ENCODE measurements at places on chromosomes 5 and 9.

DNA sequence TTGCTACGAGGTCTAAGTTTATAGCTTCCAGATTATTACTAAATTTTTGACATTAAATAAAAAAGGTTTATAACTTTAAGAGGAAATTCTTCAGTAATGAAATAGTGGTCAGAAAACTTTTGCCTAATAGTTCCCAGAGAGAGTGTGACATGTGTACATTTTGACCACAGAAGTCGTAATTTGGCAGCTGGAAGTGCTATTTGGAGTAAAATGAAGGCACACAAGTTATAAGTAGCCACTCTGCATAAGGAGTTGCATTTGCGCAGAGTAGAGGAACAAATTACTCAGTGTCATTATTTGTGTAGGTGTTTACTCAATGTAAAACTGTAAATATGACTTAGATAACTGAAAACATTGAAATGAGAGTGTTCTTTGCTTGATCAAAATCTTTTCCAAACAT, 408.4 kb downstream of the CCDC171 start:
- DNase-seq = no peak

DNA sequence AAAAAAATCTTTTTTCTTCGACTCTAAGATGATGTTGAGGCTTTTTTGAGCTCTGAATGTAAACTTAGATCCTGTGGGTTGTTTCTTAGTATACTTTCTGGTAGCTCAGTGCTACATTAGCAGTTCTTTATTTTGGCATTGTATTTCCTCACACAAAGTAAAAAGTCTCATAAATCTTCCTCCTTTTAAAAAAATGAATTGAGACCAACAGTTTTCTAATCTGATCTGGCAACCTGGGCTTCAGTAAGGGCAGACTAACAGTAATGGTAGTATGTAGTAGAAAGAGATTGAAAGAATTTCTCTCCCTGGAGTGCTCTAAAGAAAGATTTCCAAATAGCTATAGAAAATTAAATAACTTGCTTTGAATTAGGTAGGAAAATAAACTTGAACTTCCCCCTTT, 31.4 kb downstream of the ZCCHC7 start:
- DNase-seq = no peak

DNA sequence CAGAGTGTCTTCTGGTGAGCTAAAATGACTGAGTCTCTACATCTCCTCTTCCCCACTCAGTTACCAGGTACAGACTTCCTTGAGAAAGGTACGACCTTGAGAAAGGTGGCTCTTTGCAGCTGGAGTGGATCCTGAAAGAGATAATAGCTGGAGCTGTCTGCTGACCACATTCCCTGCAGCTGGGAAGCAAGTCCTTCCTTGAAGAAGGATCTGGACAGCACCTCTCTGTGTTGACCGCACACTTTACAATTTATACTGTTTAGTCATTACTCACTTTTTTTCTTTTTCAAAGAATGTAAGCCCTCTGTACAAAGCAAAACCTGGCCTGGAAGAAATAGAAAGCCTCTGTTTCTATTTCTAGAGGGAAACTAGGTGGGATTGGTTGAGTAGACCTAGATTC, 148.8 kb downstream of the MACIR start:
- DNase-seq = no peak

DNA sequence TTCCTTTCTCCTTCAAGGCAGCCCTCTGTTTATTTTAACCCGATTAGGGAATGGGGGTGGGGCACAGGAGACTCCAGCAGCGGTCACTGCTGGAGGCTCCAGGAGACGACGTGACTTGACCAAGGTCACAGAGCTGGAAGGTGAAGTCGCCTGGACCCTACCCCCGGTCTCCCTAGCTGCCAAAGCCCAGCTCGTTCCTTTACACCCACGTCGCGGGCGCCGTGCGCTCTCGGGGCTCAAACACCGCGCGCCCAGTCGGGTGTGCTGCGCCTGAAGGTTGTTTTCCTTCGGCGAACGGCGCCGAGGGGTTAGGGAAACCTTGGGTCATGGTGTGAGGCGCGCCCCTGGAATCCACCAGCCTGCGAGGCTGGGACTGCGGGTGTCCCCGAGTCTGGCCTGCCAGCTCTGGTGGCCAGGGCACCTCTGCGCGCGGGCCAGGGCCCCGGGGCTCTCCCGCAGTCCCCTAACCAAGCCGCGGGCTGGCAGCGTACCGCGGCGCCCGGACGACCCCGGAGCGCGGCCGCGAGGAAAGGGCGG, 747 bp upstream of the UNC5A start:
- no peak for DNase-seq

DNA sequence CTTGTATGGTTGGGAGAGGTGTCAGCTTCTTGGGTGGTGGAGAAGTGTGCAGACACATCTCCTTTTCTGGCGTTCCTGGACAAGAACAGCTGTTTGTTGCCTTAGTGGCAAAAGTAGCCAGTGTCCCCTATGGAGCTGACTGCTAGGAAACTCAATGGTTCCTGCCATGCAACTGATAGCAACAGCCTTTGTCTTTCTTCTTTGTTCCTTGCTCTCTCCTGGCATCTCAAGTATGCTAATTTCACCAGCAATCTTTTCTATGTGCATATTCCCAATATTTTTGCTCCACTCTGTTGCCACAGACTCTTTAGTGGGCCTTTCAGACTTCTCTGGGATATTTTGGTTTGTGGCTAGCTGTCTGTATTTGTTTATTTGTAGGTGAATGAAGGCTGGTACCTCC, 36.7 kb downstream of the FBXO4 start:
- no peak for DNase-seq

- DNase-seq = no peak
These were observed 39.8 kb upstream of the ALDH1B1 start for GRCh38 chr9:38352530-38353328.

GRCh38 chr5:172498431-172499129, 44.3 kb upstream of the SH3PXD2B start:
- no peak for DNase-seq

GRCh38 chr5:139131465-139131864, 66.7 kb downstream of the SIL1 start:
- no peak for DNase-seq

- no peak for DNase-seq
These were observed 2.8 kb upstream of the DPP7 start for GRCh38 chr9:137117269-137117731.

- DNase-seq = no peak
These were observed 5.0 kb upstream of the C9 start for GRCh38 chr5:39369123-39369815.

GRCh38 chr5:56461584-56461983, 228.5 kb upstream of the ANKRD55 start:
- no peak for DNase-seq

DNA sequence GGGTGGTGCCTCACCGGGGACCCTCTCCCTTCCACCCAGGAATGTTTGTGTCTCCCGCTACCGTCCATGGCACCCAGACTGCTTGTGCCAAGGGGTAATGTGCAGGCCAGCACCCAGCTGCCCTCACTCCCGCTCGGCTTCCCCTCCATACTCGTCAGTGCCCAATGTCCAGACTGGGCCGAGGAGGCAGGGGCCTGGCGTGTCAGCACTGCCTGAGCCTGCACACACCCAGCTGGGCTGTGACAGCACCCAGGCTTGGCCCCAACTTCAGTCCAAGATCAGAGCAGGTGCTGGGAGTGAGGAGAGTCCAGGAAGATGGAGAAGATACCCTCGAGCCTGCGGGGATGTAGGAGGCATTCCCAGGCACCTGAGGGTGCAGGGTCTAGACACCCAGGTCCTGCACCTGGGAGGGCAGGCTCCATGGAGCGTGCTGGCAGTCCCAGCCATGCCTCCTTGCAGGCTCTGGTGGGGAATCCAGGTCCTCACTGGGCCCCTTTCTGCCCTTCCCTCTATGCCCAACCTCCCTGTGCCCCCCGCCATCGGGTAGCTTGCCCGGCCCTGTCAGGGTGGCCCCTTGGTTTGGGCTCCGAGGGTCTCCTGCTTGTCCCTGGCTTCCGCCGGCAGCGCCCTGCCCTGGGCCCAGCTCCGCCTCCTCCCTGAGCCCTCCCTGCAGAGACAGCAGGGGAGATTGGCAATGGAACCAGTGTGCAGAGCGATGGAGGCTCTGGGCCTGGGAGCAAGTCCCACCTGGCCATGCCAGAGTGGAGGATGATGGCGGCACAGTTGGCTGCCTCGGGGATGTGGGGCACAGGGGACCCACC, 250.8 kb upstream of the EDIL3 start:
- DNase-seq = no peak

- no peak for DNase-seq
These were observed 674.3 kb downstream of the ACTL7B start for GRCh38 chr9:108181441-108181840.

- no peak for DNase-seq
These were observed 102.3 kb upstream of the LARP1 start for GRCh38 chr5:154652746-154653417.

- no peak for DNase-seq
These were observed 194.5 kb downstream of the NR3C1 start for GRCh38 chr5:143208781-143209510.

- peak; percentile 26 for DNase-seq
These were observed 45.9 kb upstream of the APC start for GRCh38 chr5:112691758-112692157.

DNA sequence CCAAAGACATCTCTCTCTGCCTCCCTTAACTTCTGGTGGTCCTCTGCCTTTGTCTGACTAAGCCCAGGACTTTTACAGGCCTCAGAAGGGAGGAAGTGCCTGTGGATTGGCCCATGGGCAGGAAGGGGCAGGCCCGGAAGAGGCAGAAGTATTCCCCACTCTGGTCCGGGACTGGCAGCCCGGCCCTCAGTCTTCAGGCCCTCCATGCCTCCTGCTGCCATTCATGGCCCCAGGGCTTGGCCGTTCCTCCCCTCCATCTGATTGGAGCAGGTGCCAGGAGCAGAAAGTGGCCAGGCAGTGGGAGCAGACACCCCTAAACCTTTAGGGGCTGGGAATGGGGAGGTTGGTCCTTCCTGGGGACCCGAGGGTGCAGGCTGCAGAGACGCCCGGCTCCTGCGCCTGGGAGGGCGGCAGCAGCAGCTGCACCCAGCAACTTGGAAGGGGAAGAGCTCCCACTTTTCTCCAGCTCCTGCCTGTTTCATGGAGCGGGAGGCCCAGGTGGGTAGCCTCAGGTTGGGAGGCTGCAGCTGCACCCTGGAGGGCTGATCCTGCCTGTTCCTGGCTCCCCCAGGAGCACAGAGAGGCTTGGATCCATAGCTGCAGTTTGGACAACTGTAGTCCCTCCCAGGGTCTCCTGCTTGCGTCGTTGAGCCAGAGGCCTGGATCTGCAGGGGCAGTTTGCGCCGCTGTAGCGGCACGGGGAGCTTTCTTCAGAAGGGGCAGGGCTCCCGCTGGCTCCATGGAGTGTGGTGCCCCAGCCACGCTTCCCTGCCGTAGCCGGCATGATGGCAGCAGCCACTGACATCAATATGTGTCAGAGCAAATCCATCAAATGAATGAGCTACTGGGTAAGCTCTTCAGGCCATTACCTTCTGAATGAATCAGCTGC, 661.5 kb upstream of the NUDT12 start:
- no peak for DNase-seq

- DNase-seq = no peak
These were observed 52.3 kb downstream of the RGS3 start for GRCh38 chr9:113515862-113516261.

GRCh38 chr5:142175461-142176142, 67.0 kb downstream of the NDFIP1 start:
- DNase-seq = no peak

GRCh38 chr9:112572416-112572815, 85.8 kb downstream of the KIAA1958 start:
- DNase-seq = no peak

DNA sequence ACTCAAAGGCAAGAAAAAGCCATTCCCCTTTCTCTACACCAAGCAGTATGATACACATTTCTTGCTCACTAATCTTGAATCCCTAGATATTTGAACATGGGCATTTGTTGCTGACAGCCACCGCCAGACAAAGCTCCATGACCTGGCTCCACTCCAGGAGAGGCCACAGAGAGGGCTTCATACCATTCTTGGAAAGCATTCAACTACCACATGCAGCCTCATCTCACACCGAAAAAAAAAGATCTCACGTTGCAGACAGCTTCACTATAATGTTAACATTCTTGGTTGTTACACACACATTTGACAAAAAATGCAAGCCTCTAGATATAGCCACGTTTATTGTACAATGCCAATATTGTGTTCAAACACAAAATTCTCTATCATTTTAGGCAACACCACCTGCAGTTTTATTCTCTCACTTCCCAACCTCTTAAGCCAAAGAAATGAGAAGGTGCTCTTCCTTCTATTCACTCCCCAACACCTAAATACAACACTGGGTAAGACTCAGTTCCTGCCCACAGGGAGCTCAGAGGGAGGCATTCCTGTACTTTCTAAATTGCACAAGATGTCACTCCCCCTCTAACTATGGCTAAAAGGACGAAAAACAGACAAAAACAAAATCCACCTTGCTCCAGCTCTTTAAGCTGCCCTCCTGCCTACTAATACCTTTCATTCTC, 222.4 kb downstream of the TSSK1B start:
- no peak for DNase-seq

GRCh38 chr9:118693645-118694044, 675.6 kb downstream of the BRINP1 start:
- no peak for DNase-seq

GRCh38 chr5:91150234-91150633, 232.9 kb downstream of the ARRDC3 start:
- DNase-seq = no peak

DNA sequence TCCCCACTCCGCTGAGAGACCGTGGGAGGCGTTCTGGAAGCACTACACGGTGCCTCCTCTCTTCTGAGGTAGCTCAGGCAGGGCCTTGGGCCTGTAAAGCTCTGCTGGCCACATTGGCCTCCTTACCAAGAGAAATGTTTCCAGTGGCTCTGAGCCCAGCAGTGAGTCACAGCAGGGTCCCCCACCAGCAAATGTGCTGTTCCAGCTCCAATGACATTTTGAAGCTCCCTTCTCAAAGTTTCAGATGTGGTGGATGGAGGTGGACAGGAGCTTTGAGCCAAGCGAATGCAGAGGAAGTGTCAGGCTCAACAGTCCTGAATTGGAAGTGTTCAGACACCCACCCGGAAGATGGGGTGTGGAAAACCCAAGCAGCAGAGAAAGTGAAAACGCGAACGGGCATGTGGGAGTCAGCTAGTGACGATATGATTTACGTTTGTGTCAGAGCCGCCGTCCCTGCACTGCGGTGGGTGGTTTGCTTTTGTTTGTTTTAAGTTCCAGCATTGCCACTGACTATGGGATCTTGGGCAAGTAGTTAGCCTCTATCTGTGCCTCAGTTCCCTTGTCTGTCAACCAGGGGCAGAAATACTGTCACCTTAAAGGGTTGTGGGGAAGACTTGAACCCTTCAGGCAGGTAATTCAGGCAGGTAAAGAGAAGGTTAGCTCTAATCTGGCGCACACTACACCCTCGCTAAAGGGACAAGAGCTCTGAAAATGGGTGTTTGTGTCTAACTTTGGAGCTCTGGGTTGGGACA, 38.2 kb downstream of the C5orf15 start:
- peak; percentile 57 for DNase-seq

GRCh38 chr5:172362755-172363154, 79.2 kb upstream of the UBTD2 start:
- no peak for DNase-seq

GRCh38 chr9:76087976-76088375, 197.5 kb downstream of the PCSK5 start:
- no peak for DNase-seq

DNA sequence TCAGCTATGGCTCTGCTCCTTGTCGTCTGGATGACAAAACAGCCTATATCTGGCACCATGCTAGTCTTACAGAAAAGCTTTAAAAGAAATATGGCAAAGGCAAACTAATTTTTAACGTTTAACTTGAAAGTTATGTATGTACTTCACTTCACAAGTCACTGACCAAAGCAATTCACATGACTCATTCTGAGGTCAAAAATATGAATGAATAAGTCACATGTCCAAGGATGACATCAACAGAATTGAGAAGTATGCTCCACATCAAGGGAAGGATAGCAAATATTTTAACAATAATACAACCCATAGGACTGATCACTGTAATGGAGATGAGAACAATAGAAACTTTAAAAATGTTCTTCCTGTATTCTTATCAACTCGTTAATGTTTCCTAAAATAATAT, 1072.6 kb upstream of the NUDT12 start:
- DNase-seq = no peak
